Activated T-helper 2 cell treated with anti-CD3 and anti-CD28 coated beads, Interferon-gamma antibody, Interleukin-2, Interleukin-4, amounts not matched to agents 10 μg/mL and 5 μg/mL and 100 μg/mL, durations not matched to agents 14 hours and 24 hours and 36 hours (primary cell): ENCODE measurements at places on chromosomes 1 and 21.
A peak's percentile ranks its signal among the peaks of the same experiment; 100 is the strongest.

DNA sequence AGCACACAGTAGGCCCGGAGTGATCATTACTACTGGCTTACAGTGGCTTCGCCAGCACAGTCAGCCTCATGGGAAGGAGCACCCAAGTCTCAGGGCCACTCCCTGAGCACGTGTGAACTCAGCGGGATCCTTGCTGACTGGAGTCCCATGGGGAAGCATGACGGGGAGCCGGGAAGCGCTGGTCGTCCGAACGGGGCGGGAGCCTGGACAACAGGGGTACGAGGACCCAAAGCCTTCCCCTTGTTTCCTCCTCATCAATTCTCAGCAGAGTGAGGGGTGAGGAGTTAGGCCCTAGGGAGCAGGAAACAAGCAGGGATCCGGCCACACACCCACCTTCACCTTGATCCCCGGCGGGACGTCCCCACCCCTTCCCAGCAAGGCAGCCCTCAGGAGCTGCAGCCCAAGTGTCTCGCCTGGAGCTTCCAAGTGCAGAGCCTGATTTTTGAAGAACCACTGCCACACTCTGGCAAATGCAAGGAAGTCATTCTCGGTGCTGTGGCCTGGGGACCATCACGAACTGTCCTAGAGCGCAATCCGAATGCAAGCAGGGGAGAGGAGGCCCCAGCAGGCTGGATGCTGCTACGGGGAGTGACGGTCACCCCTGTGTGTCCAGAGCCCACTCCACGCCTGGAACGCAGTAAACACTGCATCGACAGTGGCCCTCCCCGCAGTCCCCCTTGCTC is 35.5 kb downstream of the TOMM20 start:
- DNase-seq = no peak

GRCh38 chr1:203930342-203930741 is 68.9 kb downstream of the SNRPE start:
- DNase-seq = no peak

DNA sequence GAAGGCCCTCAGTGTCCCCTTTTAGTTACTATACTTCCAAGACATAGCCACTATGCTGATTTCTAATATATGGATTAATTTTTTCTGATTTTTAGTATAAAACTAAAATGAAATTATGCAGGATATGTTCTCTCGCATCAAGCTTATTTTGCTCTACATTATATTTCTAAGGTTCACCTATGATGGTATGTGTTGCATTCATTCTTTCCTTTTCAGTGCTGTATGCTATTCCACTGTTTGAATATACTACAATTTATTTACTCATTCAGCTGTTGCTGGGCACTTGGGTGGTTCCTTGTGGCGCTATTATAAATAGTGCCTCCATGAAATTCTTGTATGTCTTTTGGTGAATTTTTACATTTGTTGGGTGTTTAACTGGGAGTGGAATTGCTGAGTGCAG is 230.3 kb downstream of the ATG4C start:
- no peak for DNase-seq

GRCh38 chr1:46583494-46583893 is 20.6 kb downstream of the MKNK1 start:
- no peak for DNase-seq

DNA sequence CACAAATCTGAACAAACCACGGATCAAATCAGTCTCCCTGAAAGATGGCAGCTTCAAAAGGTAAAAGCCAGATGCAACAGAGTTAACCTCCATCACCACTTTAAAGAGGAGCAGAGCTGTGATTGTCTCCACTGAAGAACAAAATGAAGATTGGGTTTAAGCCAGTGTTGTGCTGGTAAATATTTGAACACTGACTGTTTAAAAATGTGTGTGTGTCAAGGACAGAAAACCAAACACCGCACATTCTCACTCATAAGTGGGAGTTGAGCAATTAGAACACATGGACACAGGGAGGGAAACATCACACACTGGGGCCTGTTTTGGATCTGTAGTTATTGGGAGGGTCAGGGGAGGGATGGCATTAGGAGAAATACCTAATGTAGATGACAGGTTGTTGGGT is 83.9 kb downstream of the ST6GALNAC5 start:
- no peak for DNase-seq

DNA sequence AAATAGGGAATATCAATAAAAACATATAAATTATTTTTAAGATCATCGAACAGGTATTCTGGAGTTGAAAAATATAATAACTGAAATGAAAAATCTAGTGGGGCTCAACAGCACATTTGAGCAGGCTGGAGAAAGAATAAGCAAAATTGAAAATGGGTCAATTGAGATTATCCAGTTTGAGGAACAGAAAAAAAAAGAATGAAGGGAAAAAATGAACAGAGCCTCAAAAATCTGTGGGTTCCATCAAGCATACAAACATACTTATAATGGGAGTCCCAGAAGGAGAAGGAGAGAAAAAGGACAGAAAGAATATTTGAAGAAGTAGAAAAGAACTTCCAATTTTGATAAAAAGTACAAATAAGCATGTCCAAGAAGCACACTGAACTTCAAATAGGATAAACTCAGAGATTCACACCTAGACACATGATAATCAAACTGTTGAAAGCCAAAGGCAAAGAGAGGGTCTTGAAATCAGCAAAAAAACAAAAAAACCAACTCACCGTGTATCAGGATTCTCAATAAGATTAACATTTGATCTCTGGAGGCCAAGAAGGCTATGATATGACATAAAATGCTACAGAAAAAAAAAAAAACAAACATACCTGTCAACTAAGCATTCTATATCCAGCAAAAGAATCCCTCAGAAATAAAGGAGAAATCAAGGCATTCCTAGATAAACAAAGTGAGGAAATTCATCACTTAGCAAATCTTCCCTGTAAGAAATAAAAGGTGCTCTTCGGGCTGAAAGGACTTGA is 5.4 kb upstream of the COQ8A start:
- DNase-seq = no peak

- no peak for DNase-seq
These were observed 10.4 kb upstream of the TMEM240 start for GRCh38 chr1:1550591-1551432.

- no peak for DNase-seq
These were observed 42.6 kb upstream of the CTPS1 start for GRCh38 chr1:40936931-40937339.

GRCh38 chr1:91513160-91513559 is 12.5 kb downstream of the CDC7 start:
- no peak for DNase-seq

GRCh38 chr1:205678286-205679111 is 1.8 kb downstream of the SLC45A3 start:
- no peak for DNase-seq

- no peak for DNase-seq
These were observed 1.1 kb upstream of the UAP1 start for GRCh38 chr1:162560303-162561036.

DNA sequence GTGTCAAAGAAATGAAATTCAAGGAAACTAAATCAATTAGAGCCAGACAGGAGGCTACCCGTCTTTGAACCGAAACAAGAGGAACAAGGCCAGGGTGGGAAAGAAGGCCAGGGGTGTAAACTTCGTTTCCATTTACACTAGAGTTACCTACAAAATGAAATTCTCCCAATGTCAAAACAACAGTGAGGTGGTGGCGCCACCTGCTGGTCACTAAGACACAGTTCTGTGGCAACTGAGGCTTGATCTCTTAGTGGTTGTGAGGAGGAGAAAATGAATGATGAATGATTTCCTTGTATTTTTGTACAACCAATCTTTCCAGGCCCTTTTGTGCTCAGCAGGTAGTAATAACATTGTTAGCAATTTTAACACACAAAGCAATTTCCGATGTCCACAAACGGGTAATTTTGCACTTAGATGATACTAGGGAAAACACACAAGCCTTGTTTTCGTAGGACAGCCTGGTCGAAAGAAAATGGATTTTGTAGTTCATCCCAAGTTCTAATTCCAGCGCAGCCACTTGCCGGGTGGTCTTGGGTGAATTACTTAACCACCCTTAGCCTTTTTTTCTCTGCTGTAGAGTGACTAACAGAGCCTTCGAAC is 54.8 kb upstream of the SOD1 start:
- peak; percentile 43 for DNase-seq

GRCh38 chr21:39110431-39110830 is 72.8 kb downstream of the PSMG1 start:
- no peak for DNase-seq

- no peak for DNase-seq
These were observed 22.2 kb downstream of the SLC25A33 start for GRCh38 chr1:9561429-9561828.

DNA sequence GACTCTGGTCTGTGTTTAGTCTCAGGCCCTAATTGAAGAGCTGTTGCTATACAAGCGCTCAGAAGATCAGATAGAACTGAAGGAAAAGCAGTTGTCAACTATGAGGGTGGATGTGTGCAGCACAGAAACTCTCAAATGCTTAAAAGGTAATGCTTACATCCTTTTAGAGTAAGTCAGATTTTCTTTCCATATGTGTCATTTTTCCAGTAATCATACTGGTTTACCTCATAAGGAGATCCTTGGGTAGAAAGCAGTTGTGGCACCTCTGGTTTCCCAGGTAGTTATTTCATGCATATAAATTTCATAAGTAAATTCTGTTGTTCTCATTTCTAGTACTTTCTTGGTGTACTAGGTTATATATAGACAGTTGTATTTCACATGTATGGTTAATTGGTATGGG is 43.0 kb upstream of the TARS2 start:
- no peak for DNase-seq

DNA sequence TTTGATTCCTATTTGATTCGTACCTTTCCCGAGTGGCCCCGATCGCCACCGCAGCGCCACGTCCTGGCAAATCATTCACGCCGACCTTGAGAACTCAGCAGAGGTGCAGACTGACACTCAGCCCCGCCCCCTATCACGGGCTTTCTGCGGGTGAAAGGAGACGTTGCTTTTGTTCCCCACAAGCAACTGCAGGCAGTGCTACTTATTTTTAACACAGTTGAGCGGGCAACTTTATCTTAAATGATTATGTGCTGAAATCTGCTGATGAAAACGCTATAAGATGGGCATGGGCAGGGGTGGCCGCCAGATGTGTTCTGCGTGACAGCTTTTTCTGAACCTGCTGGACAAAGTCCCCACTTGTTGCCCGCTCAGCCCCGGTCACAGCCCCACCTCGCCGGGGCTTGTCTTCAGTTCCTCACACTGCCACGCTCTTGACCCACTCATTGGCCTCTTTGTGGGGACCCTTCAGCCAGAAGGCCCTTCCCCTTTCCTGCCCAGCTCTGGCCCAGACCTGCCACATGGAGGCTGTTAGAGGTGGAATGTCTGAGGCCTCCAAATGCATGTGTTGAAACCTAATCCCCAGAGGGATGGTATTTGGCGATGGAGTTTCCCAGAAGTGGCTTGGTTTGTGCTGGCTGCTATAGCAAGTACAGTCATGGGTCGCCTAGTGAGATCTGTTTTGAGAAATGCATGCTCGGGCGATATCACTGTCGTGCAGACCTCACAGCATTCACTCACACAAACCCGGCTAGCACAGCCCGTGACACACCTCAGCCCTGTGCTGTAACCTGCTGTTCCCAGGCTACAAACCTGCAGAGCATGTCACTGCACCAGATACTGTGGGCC is 15.7 kb upstream of the PDXK start:
- no peak for DNase-seq

GRCh38 chr1:182990413-182991144 is 32.6 kb upstream of the LAMC1 start:
- no peak for DNase-seq

DNA sequence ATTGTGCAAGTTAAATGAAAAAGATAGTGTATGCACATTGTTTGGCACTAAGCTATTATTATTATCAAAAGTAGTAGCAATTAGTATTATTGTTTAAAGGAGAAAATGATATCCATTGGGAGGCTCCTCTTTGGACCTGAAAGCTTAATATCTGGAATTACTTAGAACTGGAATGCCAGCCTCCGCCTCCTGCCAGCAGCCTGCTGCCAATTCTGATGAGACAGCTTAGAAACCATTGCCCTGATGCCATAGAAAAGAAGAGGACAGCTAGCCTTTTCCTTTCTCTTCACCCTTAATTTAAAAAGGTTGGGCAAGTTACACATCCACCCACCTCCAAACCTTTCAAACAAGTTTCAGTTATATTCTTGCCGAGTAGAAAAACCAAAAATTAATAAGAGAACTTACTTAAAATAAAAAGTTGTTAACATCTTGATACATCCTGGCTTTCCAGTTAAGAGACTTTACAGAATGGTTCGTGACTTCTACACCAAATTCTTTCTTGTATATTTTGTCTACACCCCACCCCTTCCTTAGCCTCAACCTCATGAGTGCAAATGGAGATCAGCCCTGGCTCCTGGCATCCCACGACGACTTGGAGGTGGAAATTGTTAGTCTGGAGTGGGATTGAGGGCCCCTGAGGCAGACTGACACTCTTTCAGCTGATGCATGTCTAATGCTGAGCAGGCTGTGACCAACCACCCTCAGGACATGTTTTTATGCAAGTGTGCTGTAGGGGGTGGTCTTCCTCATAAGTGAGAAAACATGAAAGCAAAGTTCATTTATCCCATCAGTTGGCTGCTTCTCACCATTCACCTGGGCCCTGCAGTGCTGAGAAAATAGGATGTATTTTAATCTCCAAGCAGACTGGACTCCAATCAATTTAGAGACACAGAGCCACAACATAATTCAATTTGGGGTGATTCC is 120.6 kb downstream of the KCNJ15 start:
- DNase-seq = no peak

DNA sequence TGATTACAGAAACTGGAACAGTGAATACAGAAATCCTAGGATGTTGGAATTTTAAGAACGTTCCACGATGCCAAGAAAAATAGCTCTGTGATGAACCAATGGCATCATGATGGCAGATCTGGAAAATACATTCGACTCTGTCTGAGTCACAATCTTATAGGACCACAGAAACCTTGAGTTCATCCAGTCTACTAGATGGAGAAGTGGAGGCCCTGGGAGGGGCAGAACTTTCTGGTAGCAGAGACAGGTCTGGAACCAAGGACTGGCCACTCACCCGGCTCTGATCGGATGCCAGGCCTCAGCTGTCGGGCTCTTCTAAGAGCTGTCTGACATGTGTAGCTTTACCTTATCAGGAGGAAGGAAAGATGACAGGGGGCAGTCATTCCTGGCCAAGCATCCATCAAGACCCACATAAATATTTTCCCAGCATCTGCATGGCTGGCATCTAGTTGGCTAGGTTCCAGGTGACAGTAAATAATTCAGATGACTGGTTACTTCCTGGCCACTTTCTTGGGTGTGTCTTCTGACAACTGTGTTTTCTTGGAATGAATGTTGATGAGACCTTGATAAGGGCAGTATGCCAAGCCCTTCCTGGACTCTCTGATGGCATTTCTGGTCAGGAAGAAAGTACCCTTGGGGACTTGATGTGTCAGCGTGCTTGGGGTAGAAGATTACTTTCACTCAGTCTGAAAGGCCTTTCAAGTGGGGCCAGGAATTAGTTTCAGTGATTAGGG is 72.6 kb upstream of the TRABD2B start:
- no peak for DNase-seq

- DNase-seq = no peak
These were observed 1156.5 kb downstream of the NCAM2 start for GRCh38 chr21:22154579-22155274.

DNA sequence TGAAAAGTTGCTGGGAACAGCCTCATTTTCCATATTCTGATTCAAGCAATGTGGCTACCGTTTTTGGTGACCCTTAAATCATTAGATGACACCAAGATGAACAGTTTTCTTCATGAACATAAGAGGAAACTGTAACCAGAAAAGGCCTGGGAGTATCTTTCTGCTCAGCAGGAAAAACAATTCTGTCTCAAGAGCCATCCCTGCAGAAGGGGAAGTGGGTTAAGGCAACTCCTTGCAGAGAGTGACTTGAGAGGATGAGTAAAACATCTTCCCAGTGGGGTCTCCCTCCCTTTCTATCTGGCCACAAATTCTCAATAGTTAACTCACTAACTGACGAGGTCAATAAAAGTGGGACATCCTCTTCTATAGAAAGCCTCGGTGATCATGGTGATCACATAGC is 187.6 kb upstream of the NRIP1 start:
- no peak for DNase-seq
